ENCODE measurements at places on chromosomes 13 and 19.

DNA sequence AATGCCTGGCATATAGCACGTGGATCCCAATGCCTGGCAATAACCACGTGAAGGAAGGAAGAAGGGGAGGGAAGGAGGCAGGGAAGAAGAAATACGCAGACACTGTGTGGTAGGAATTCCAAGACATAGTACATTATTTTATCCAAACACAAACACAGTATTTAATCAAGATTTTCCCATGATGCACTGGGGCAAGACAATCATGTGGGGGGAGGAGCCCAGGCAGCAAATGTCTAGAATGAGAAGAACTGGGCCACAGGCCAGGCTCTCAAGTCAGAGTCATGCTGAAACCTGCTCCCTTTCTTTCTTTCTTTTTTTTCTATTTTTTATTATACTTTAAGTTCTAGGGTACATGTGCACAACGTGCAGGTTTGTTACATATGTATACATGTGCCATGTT, 717.9 kb downstream of the UQCRFS1 start:
- DNase-seq = no peak

DNA sequence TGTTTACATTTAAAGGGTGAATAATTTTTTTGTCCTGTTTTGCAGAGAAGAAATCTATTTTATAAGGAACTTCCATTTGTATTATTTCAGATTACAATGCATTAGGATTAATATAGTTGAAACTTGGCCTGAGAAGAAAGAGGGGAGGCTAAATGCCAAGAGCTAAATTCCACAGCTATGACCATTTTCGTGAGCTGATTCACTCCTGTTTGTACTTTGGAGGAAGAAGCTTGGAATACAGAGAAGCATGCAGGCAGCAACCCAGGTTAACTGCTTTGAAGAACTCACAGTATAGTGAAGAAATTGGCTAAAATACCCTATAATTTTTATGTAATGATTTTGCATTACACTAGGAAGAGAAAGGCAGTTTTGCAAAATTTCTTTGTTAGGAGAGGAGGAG, 309.4 kb upstream of the KLF12 start:
- peak; percentile 46 for DNase-seq

GRCh38 chr13:23990455-23990854, 93.2 kb upstream of the C1QTNF9B start:
- no peak for DNase-seq

- DNase-seq = peak; percentile 66
Measured at GRCh38 chr13:30341815-30342570, 34.6 kb upstream of the KATNAL1 start.

DNA sequence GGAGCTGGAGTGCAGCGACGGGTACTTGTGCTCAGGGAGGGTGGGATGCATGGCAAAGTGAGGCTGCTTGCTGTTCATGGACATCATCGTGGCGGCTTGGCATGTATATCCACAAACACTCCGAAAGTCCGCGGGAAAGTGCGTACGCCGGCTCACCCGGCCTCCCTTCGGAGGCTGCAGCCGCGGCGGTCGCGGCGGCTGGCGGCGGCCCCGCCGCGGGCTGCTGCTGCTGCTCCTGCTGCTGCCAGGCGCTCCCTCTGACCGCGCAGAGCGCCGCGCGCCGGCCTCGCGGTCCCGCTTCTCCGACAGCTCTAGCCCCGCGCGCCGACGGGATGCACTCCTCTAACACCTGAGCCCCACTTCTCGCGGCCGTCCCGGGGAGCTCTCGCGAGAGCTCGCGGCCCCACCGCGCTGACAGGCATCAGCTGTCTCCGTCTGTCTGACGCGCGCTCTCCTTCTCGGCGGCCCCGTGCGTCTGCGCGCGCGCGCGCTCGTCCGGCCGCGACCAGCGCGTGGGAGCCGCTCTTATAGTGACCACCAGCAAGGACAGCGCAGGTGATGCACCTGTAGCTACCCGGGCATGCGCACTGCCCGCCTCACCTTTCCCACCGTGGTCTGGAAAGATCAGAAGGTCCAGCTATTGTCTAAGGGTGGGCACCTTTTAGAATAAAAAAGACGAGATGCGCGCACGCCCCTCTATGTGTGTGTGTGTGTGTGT, at the start of gene POU4F1:
TSS of gene POU4F1 (minus strand) at position 313 of the 718 bp plus-strand sequence. CDS start at position 87, 226 bp downstream.
- DNase-seq = no peak

DNA sequence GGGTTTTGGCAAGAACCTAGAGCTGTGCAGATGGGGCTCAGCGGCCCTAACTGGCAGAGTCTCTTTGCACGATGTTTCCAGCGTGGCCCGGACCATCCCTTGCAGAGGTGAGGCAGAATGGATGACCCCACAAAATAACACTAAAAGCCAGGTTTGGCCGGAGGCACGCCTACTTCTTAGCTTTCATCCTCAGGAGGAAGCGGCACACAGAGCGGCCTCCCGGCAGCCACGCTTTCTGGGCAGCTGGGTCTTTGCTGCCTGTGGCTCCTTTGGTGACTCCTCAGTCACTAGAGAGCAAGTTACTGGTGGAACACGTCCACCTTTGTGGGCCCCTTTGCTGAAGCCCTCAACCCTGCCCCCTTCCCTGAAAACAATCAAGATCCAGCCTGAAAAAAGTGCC, 25.2 kb downstream of the TEX29 start:
- no peak for DNase-seq

- DNase-seq = no peak
Measured at GRCh38 chr13:104691767-104692467, 1625.7 kb upstream of the SLC10A2 start.

Measured in AG09319 (cell line).